Stimulated activated CD4-positive, alpha-beta T cell treated with anti-CD3 and anti-CD28 coated beads, Interleukin-4, amount 100 ng/mL, for 24 hours (primary cell): ENCODE measurements at places on chromosomes 7 and 10.

- no peak for DNase-seq
These were observed 15.0 kb upstream of the WDR86 start for GRCh38 chr7:151424799-151425198.

DNA sequence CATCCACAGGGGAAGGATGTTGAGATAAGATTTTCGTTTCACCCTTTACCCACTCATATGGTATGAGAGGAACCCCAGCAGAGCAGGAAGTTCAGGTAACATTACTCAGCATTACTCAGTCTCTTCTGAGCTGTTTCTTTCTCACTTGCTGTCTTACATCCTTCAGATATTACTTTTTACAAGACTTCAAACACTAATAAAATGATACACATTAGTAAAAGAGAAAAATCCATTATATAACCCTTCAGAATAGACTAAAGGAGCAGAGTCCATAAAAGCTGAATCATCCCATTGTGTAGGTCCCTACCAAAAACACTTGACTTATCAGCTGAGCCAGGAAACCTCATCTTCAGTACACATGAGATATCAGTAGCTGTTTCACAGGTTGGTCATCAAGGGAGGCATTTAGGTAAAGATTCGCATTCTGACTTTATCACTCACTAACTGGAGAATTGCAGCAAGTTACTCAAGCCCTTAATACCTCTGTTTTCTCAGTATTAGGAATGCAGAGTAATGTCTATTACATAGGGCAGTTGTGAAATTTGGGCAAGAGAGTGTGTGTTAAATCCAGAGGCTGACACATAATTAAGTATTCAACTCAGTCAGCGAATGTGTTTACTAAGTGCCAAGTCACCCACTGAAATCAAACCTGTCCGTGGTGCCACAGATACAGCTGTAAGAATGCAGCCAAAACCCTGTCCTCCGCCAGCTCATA lies 44.7 kb downstream of the KLF6 start:
- peak; percentile 37 for DNase-seq

DNA sequence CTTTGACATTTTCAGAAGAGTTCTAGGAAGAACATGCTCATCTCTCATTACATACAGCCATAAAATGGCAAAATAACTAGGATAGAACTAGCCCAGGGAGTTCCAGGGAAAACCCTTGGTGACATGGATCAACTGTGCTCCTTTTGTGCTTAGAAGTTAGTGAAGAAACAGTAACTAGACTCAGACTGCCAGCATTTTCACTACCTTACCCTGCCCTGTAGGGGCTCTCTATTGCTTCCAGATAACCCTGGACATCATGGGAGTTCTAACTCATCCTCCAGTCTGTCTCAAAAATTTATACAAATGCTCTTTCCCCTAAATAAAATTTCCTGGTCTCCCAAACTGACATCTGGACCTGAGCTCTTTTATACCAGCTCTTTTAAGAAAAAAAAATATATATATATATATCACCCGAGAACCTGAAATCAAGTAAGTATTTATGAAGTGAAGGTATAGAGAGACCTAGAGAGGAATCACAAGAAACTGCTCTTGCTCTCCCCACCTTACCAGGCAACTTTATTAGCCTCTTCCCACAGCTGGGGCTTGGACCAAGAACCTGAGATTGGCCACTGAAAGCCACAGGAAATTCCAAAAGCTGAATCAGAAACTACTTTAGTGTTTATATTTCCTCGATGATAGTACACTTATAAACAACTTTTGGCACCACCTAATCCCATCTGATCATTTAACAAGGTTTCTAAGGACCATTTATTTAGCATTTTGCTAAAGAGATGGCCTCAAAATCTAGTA lies 101.4 kb downstream of the RELN start:
- no peak for DNase-seq

GRCh38 chr7:103851357-103851756 lies 138.1 kb downstream of the RELN start:
- DNase-seq, result no peak

- DNase-seq, result no peak
These were observed 202.2 kb downstream of the AUTS2 start for GRCh38 chr7:69800495-69800894.

DNA sequence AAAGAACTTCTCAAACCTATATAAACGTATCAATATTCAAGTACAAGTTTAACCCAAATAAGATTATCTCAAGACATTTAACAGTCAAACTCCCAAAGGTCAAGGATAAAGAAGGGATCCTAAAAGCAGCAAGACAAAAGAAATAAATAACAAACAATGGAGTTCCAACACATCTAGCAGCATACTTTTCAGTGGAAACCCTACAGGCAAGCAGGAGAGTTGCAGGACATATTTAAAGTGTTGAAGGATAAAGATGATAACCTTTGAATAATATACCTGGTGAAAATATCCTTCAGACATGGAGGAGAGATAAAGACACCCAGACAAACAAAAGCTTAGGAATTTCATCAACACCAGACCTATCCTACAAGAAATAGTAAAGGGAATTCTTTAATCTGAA lies 82.8 kb downstream of the TES start:
- no peak for DNase-seq

- DNase-seq, result no peak
These were observed 8.8 kb upstream of the GRB10 start for GRCh38 chr7:50791363-50791937.

- no peak for DNase-seq
These were observed 26.7 kb downstream of the SHH start for GRCh38 chr7:155785536-155785935.

DNA sequence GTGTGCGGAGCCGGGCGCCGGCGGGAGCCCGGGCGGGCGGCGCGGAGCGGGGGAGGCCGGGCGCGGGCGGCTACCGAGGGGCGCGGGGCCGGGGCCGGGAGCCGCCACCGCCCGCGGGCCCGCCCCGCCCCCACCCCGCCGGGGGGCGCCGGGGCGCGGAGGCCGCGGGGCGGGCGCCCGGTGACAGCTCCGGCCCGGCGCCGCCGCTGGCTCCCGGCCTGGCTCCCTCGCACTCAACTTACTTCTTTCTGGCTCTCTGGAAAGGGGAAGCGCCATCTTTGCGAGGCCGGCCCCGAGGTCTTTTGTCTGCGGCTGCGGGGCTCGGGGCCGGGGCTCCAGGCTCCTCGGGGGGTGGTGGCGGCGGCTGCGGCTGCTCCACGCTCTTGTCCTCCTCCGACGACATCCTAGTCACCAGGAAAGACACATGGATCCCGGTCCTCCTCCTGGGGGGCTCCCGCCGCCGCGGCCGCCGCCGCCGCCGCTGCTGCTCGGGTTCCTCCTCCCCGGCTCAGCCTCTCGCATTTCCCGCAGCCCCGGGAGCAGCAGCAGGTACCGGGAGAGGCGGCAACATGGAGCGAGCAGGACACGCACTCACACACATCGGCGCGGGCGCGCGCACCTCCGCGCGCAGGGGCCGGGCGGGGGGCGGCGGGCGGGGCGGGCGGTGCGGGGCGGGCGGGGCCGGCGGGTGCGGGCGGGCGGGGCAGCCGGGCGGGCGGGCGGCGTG lies at the start of gene KMT2C:
Gene KMT2C (minus strand): TSS at position 620 of the 727 bp plus-strand sequence. CDS start 217 bp downstream, at position 403.
- DNase-seq, result peak; percentile 45

- DNase-seq, result no peak
These were observed 84.9 kb downstream of the NAMPT start for GRCh38 chr7:106199813-106200364.

GRCh38 chr7:79091661-79092060 lies 361.8 kb downstream of the MAGI2 start:
- no peak for DNase-seq

DNA sequence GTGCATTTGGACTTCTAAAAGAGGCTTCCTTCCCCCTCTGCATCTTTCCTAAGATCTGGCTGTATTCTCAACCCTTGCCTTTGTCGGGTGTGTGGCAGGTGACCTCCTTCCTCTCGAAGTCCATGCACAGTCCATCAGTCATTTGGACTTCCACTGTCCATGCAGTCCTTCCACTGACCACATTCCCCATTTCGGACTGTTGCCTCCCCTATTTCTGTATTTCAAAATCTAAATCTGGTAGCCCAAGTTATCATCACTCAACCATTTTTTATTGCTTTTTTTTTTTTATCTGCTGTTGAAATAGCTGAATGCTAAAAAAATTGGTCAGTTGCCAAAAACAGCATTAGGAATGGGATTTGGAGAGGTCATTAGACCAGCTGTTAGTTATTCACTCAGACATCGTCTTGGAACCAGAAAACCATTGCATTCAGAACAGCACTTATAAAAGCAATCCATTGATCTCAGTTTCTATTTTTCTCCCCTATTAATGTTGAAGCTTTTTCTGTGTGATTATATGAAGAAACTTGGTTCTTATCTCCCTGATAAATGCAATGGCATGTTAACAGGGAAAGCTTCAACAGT lies 575.6 kb downstream of the KIF20B start:
- DNase-seq, result no peak

- DNase-seq, result no peak
These were observed 71.3 kb downstream of the VWA2 start for GRCh38 chr10:114310346-114310745.

- DNase-seq, result no peak
These were observed 1021.9 kb downstream of the LRMDA start for GRCh38 chr10:76453332-76453731.

GRCh38 chr7:91847231-91847630 lies 33.3 kb downstream of the MTERF1 start:
- DNase-seq, result no peak

DNA sequence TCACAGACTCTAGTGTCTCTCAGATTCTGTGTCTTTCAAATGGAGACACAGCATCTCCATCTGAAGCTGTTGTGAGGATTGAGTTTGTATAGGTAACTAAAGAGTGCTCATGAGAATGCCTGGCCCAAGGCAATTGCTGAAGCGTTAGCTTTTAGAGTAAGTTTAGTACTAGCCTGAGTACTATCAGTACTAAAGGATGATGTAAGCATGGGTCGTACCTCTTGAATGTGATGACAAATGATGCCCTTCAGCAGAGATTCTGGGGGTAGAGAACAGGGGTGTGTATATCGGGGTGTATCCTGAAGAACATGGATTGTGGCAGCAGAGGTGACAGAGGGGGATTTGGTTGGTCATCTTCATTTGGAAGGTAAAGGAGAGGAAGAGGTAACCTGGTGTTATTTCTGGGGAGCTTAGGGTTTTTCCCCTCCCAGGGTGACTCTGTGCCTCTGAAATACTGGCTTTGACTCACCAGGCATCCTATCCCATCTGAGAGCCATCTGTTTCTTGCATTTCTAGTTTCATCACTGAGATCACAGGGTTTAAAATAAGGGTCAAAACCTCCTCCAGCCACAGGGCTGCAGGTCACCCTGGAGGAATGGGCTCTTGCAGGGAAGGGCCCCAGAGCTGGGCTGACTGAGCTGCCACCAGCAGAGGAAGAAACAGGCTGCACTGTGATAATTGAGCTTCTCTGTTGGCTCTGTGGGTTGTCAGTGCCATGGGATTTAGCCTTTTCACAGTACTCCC lies 756.0 kb downstream of the KCNMA1 start:
- no peak for DNase-seq

DNA sequence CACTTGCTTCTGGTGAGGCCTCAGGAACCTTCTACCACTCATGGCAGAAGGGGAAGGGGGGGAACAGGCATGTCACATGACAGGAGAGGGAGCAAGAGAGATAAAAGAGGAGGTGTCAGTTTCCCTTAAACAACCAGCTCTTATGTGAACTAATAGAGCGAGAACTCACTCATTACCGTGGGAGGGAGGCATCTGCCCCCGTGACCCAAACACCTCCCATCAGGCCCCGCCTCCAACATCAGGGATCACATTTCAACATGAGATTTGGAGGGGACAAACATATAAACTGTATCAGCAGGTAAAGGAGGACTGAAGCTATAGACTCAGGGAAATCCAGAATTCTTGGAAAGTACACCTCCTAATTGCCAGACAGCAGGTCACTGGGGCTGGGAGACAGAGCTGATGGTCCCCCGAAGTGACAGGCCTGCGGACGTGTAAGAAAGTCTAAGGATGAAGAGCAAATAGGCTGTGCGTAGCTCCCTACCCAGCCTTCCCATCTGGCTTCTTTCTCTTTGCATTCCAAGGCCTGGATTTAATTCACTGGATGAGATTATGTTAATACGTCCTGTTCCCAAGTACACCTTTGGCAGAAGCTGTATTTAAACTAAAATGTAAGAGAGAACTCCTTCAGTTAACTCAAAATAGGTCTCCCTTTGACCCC lies 186.7 kb upstream of the LYZL2 start:
- DNase-seq, result no peak

DNA sequence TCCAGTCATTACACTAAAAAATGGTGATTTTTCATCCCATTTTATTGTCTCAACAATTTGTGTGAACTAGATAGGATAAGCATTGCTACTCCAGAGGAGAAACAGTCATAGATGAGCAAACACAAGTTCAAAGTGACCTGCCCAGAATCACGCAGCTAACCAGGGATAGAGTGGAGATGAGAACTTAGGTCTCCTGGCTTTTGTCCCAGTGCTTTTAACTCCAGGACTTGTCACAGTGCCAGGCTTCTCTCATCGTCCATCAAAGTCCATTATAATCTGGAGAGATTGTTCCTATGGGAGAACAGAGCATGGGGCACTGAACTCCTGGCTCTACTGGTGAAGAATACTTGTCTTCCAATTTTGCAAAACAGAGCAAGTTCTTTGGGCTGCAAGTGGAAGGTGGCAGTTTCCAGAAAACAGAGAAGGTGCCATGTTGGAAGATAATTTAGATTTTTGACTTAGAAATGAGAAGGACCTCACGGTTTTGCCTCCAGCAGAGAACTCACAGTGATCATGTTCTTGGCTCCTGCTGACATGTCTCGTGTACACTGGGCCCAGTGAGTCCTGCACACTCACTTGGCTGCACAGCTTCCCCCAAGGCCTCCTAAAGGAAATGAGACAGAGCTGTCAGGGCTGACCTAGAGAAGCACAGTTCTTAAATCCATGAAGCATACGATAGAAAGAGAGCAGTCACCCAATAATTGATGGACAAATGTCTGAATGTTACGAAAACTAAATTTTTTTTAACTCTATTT lies 322.9 kb upstream of the NRP1 start:
- DNase-seq, result no peak

DNA sequence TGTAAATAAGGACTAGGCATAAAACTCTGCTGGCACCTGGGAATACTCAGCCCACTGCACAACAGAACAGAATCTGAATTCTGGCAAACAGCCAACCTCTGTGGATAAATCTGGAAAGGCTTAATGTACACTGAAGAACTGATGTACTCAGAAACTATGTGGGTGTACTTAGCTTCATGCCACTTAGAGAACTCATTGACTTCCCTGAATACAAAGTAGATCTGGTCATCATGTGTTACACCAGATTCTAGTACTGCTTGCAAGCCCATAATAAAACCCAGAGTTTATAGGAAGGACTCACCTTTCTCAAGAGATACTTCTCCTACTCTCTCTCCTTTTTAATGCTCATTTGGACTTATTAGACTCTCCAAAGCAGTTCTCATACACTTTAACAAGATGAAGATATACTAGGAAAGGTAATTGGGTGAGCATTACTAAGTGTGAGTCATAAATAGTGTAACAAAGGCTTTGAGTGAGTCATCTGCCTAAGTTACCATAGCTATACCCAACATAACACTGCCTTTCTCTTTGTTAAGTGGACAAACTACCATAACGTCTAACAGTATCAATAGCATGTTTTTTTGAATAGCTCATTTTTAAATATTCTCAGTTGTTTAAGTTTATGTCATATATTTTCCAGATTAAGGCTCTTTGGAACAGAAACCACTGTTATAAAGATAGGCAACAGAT lies 309.1 kb downstream of the MDFIC start:
- peak; percentile 6 for DNase-seq
